ENCODE measurements at places on chromosomes 7 and 10.

GRCh38 chr10:650886-651615 is 38.4 kb downstream of the DIP2C start:
- no peak for DNase-seq

- no peak for DNase-seq
Measured at GRCh38 chr7:88357781-88358525, 51.3 kb upstream of the STEAP4 start.

GRCh38 chr7:72336632-72337389 is 75.3 kb downstream of the CALN1 start:
- DNase-seq = no peak

GRCh38 chr10:100909501-100910263 is 3.1 kb upstream of the SLF2 start:
- no peak for DNase-seq

DNA sequence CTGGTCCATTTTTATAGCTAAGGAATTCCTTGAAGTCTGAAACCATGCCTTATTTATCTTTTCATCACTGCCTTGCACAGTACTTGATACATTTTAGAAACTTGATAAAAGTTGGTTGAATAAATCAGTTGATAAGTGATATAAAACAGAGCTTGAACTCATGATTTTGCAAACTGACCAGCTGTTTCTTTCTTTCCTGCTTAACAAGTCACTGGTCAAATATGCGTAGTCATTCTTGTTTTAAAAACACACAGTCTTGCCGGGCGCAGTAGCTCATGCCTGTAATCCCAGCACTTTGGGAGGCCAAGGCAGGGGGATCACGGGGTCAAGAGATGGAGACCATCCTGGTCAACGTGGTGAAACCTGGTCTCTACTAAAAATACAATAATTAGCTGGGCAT is 6.3 kb downstream of the TPST1 start:
- no peak for DNase-seq

- peak; percentile 2 for DNase-seq
Measured at GRCh38 chr7:7261863-7262262, 79.5 kb downstream of the C1GALT1 start.

DNA sequence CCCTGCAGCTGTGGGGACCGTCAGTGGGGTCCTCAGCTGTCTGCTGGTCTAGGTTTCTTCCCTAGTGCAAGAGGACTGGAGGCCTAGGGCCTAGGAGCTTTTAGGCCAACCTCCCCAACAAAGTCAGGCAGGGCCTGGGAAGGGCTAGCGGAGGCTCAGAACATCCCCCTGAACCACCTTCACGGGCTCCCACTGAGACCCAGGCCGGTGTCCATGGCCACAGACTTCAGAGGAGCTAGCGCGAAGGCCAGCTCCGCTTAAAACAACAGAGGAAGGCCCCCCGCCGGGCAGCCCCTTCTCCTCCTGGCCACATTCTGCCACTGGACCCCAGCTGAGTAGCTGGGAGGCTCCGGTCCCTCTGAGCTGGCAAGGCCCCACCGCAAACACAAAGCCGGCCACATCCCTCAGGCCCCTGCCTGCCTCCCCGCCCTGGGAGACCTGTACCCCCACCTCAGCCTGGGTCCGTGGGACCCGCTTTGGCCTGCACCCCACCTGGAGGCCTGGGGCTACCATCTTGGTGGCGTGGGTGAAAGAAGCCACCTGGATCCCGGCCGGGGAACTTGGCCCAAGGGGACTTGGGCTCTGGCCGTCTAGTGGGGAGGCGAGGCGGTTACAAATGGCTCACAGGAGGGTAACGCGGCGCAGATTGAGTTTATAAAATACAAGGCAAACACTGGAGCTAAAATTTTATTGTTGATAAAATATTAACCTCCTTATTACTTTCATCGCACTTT is 5.4 kb upstream of the UNCX start:
- no peak for DNase-seq

- DNase-seq = no peak
Measured at GRCh38 chr7:128373606-128374005, 12.1 kb upstream of the PRRT4 start.

DNA sequence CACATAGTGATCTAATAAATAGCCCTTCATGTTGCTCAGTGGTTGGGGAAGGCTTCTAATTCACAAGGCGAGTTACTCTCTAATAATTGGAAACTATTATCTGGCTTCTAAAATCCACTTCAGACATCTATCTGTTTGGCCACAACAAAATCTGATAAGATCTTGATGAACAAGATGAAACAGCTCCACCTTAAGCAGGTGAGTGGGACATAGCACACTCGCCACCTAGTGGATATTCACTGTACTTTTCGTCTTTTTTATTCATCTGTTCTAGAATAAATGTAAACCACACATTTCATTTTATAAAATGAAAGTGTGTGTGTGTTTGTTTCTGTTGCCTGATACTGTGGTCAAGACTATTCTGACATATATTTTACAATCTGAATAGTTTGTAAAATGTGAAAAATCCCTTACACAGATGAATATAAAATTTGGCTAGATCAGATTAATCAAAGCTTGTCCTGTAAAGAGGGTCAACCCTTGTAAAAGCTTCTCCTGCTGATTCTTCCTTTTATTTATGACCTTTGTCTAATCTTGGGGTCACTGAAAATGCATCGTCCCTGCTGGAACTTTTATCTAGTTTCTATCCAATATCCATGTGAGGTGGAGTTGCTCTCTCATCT is 26.5 kb upstream of the CNTNAP2 start:
- DNase-seq = peak; percentile 33

- DNase-seq = peak; percentile 32
Measured at GRCh38 chr7:107501593-107501992, 31.7 kb downstream of the GPR22 start.

GRCh38 chr10:59880019-59880717 is 26.2 kb downstream of the CCDC6 start:
- DNase-seq = peak; percentile 34

- DNase-seq = no peak
Measured at GRCh38 chr7:106062521-106062931, 49.6 kb downstream of the SYPL1 start.

GRCh38 chr10:47048526-47048905 is 137.3 kb downstream of the PTPN20 start:
- no peak for DNase-seq

GRCh38 chr10:32338262-32338661 is 8.7 kb downstream of the EPC1 start:
- no peak for DNase-seq

- no peak for DNase-seq
Measured at GRCh38 chr7:91512958-91513357, 248.7 kb downstream of the FZD1 start.

DNA sequence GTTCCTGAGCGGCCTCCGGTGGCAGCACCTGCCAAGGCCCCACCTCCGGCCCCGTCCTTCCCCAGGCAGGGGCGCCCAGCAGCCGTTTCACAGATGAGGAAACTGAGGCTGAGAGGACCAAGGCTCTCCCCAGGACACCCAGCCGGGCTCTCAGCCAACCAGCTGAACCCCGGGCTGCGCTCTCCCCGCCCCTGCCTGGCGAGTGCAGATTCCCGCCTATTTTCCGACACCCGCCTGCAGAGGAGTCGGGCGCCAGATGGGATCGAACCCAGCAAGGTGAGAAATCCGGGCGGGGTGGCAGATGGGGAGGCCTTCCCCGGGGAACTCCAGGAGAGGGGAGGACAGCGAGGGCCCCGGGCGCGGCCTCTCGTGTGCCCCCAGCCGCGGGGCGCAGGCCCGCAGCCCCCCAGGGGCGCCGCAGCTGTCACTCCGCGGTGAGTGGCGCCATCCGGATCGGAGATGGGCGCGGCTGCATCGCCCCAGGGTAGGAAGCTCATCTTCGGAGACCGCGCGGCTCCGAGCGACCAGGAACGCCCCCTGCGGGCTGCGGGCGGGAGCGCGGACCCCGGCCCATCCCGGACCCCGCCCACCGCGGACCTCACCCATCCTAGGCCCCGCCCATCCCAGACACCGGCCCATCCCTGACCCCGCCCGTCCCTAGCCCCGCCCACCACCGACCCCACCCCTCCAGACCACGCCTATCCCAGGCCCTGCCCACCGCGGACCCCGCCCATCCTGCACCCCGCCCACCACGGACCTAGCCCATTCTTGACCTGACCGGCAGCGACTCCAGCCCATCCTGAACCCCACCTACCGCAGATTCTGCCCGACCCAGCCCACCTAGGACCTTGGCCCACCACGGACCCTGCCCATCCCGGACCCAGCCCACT is 90.3 kb downstream of the MICALL2 start:
- peak; percentile 59 for DNase-seq

- DNase-seq = no peak
Measured at GRCh38 chr10:47451273-47451997, 32.5 kb downstream of the ANXA8 start.

GRCh38 chr7:158241919-158242318 is 345.7 kb downstream of the PTPRN2 start:
- DNase-seq = no peak

DNA sequence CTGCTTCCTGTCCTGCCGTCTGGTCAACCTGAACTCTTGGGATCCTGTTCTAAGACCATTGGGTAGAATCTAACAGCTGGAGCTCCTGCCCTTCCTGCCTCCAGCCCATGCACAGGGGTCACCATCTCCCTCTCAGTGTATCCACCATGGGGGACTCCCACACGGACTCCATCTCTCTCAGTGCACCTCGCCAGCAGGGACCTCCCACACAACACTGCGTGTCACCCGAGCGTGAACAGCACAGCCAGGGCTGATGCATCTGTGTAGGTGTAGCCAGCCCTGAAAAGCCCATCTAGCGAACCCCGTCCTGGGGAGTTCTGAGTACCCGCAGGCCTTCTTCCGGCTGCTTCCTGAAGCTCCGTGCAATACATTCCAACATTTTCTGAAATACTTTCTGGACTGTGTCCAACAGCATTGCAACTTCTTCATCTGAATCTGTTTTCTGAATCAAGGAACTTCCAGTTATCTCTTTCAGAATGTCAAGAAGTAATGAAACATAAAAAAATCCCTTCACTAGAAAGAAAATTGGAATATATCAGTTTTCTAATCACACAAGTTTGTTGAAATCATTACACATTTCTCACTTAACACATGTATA is 52.5 kb downstream of the NCAPG2 start:
- no peak for DNase-seq

GRCh38 chr10:69123306-69123746 is 652 bp upstream of the VPS26A start:
- no peak for DNase-seq

- peak; percentile 79 for DNase-seq
Measured at GRCh38 chr10:84537447-84537931, 209.1 kb downstream of the CCSER2 start.

- DNase-seq = no peak
Measured at GRCh38 chr7:13288516-13288915, 601.1 kb downstream of the ARL4A start.

DNA sequence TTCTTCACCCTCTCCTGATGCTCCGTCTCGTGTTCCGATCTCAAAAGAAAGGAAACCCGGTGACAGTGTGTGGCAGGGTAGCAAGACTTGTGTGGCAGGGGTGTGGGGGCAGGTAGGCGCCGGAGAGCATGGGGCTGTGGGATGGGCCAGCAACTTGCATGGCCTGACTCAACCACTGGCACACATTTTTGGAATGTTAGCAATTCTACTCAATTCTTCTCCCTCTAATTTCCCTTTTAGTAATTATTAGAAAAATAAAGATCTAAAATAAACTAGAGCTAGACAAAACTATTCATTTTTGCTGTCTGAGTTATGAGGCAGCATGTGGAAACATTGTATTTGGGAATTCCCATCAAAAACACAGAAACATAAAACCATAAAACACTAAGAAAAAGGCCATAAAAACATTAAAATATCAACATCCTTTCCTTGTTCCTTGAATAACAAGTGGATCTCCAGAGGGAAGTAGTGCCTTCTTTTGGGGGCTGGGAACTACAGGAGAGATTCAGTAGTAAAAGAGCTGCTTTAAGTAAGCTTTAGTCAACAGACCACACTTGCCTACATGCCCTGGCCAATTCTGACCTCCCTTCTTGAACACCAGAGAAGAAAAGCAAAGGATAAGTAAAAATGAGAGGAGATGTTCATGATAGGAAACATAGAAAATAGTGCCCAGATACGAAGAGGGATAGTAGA is 21.8 kb downstream of the SEMA3C start:
- no peak for DNase-seq

DNA sequence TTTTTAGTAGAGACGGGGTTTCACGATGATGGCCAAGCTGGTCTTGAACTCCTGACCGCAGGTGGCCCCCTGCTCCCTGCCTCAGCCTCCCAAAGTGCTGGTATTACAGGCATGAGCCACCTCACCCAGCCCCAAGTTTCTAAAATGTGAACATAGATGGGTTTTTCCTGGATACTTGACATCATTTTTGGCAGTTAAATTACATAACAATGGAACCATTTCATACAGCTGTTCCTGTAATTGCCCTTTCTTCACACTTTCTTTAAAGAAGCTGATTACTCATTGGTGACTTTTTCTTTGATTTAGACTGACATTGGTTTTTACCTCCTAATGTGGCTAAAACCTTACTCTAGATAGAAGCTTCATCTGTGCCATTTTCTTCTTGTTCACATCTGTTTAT is 5.9 kb downstream of the ZKSCAN1 start:
- peak; percentile 28 for DNase-seq

GRCh38 chr10:107859065-107859464 is 694.6 kb upstream of the SORCS1 start:
- DNase-seq = no peak

DNA sequence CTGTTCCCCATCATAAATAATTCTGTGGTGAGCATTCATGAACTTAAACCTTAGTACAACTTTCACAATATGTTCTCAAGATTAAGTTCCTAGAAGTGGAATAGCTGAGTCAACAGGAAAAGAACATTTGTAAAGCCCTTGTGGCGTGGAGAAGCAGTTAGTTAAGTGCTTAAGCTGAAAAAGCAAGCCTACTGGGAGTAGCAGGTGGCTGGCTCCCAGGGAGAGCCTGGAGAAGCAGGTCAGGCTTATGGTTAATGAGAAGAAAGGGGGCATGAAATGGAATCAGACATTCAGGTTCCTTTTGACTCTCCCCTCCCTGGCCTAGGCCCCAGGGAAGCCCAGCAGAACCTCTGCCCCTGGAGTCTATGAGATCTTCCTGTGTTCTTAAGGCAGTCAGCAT is 35.3 kb downstream of the VSTM4 start:
- peak; percentile 63 for DNase-seq

DNA sequence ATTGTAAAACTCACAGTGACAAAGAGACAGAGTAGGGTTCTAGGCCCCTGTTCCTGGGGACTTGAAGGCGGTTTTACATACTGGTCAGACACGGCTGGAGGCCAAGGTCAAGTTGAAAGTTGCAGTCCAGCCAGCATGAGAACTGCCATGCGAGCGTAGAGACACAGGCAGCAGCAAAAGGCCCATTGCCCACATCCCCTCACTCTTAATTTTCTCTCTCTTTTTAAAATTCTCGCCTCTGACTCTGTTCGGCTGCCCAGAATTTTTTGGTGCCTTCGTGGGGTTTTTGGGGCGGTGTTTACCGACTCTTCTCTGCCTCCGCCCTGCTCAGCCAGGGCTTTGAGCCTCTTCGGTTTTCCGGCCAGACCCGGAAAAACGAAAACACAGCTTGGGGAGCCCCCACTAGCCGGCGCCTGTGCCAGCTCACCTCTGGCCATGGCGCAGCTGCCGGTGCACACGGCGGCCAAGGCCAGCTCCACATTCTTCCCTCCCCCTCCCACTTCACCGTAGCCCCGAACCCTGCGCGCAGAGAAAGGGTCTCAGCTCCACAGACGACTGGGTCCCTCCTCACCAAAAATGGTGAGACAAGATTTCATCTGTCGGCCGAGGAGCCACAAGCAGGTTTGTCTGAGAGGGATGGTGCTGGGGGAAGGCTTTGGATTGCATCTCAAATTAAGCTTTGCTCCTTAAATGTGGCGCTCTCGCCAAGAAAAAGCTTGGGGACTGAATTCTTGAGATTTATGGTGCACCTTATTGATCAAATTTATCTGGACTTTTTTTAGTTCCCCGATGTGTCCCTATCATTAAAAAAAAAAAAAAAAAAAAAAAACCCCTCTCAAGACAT is 2.3 kb upstream of the HOXA13 start:
- DNase-seq = no peak

GRCh38 chr7:36283711-36284130 is 105.9 kb upstream of the ANLN start:
- peak; percentile 52 for DNase-seq
